ENCODE measurements at places on chromosomes 1 and 21.

GRCh38 chr1:241401156-241401555 lies 44.2 kb upstream of the RGS7 start:
- DNase-seq: no peak

GRCh38 chr1:97186381-97186780 lies 464.8 kb downstream of the PTBP2 start:
- no peak for DNase-seq

GRCh38 chr21:35197992-35198431 lies 148.9 kb upstream of the RUNX1 start:
- no peak for DNase-seq

- no peak for DNase-seq
Measured at GRCh38 chr1:231724041-231724440, 97.5 kb downstream of the DISC1 start.

- DNase-seq: no peak
Measured at GRCh38 chr1:30968220-30968971, 59.8 kb upstream of the SDC3 start.

DNA sequence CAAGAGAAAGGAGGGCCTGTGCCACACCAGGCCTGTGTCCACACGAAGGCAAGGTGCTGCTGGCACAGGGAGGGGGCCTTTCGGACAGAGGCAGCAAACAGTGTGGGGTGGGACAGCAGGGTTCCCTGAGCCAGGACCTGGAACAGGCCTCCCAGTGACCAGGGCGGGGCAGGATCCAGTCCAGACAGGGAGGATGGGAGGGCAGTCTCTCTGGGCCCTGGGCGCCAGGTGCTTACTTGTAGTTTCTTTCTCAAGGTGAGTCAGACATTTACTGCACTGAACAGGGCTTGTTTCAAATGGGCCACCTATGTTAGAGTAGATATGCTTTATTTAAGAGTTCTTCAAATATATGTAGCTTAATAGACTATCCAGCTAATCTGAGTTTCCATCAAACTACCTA lies 52.8 kb upstream of the STUM start:
- DNase-seq: no peak

DNA sequence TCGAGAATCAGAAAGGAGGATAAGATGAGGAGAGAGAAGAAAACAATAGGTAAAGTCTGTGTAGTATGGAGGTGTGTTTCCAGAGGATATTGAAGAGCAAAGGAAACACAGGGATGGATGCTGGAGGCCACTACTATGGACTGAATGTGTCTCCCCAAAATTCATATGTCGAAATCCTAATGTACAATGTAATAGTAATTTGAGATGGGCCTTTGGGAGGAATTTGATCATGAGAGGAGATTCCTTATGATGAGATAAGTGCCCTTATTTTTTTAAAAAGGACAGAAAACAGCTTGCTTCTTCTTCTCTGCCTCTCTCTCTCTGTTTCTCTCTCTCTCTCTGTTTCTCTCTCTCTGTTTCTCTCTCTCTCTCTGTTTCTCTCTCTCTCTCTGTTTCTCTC lies 602.2 kb upstream of the ADAMTS5 start:
- no peak for DNase-seq

DNA sequence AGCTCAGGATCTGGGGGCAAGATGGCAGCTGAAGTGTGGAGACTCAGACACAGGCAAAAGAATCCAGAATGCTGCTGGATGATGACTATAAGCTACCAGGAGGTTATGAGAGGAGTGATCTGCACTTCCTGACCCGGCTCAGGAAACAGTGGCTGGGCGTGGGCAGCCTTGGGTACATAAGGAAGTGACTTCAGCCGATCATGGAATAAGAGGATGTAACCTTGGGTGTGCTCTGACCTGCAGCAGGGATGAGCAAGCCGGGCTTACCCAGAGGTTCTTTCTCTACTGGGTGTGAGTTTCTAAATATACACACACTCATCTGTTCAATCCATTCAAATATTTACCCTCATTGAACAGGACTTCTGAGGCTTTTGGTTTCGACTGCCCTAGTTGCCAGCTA lies 62.7 kb downstream of the CD34 start:
- peak; percentile 55 for DNase-seq

- DNase-seq: no peak
Measured at GRCh38 chr21:32044205-32045180, 171.7 kb downstream of the HUNK start.

- DNase-seq: no peak
Measured at GRCh38 chr21:41926807-41927171, 27.0 kb downstream of the C2CD2 start.

- no peak for DNase-seq
Measured at GRCh38 chr1:205535866-205536758, 31.6 kb downstream of the CDK18 start.

GRCh38 chr1:164659621-164660411 lies 100.8 kb downstream of the PBX1 start:
- no peak for DNase-seq

- DNase-seq: no peak
Measured at GRCh38 chr1:185058110-185058509, 12.8 kb downstream of the RNF2 start.

DNA sequence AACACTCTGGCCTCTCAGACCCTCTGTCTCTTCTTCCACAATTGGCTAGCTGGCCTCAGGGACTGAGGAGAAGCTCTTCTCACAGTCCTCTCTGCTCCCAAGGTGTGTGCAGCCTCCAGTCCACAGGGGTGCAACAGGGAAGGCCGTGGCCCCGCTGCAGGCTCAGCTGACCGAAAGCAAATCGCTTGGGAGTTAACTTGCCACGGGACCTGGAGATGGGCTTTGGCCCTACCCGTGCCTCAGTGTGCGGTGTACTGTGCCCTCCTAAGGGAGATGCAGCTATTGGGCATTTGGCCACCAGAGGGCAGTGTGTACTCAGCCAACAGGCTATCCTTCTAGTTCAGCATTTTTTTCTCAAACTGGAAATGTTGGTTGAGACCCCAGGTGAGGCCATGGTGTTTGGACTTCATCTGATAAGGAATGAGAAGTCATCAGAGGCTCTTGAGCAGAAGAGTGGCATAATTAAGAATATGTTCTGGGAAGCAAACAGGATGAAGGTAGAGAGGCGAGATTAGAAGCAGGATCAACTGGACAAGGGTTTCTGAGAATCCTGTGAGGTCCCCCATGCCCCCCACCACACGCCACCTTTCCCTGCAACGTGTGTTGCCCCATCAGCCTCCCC lies 42.5 kb upstream of the TMEM125 start:
- peak; percentile 83 for DNase-seq

- DNase-seq: no peak
Measured at GRCh38 chr1:246503341-246503740, 3.7 kb downstream of the SMYD3 start.

GRCh38 chr1:160884579-160884978 lies 401 bp downstream of the ITLN1 start:
- no peak for DNase-seq

DNA sequence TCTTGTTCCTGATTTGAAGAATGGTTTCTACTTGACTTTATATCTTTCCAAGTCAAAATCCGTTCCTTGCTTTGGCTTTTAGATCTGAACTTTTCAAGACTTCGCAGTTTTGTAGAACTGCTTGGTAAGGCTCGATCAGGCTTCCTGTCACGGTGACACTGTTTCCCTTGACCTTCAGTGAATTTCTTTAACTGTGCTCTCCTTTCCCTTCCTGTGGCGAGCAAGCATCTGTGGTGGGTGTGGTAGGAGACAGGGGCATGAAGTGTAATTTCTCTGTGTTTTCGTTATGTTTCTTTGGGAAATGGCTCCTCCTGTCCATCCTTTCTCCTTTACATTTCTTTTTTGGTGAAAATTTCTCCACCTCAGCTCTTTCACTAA lies 10.4 kb downstream of the STYXL2 start:
- no peak for DNase-seq

GRCh38 chr1:27274204-27274603 lies 39.8 kb downstream of the WDTC1 start:
- DNase-seq: no peak

DNA sequence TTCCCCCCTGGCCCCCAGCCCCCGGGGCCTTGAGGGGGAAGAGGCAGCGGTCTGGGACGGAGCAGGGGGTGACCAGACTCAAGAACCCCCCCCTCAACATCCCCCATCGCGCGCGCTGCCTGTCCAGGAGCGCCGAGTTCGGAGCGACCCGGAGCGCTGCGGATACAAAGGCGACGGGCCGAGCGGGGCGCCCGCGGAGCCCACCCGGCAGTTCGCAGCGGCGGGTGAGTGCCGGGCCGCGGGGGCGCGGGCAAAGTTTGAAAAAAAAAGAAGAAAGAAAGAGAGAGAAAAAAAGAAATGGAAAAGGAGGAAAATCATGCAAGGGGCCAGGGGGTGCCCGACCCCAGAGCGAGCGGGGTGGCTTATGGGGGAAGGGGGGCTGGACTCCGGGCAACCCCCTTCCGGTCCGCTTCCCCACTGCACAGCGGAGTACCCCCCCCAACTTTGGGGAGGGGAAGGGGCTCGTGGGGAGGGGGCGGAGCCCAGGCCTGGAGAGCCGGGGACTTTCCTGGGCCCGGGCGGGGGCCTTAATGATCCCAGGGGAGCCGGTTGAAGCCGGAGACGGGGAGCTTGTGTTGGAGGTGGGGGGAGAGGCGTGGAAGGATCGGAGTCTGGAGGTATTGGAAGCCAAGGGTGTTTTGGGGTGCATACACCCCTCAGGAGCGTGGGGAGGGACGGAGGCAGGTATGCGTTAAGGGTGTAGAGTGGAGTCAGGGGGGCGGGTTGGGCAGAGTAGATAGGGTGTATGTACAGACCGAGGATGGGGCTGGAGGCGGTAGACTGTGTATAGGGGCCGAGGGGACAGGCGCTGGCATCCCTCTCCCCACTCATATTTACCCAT lies 502 bp downstream of the VANGL2 start:
- no peak for DNase-seq

DNA sequence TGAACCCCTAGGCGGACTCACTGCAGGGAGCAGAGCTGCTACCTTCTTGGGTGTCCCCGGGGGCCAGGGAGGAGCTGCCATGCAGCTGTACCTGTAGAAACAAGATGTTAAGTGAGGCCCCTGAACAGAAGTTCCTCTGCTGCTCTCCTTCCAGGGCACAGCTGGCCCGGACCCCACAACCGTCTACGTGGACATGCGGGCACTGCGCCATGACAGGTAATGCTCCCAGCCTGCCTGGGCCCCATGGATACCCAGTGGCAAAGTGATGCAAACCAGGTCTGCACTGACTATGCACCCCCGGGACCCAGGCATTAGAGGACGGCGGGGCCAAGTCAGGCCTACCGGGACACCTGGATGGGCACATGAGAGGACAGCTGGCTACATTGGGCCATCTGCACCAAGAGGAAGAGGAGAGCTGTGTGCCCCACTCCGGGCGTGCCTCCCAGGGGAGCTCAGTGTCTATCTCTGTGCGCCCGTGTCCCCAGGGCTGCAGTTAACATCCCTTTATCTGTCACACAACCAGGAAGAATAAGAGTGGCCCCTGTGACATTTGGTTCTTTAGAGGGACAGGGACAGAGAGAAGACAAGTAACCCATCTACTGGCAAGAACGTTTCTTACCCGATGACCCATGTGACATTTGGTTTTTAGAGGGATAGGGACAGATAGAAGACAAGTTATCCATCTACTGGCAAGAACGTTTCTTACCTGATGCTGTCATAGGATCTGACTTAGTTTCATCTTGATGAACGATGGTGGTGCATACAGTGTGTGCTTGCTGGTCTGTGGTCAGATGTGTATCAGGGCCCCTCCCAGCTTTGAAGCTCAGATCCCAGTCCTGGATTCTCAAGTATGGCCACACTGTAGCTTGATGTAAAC lies 44.1 kb downstream of the S100B start:
- peak; percentile 17 for DNase-seq

GRCh38 chr1:12167493-12168429 lies 970 bp downstream of the TNFRSF1B start:
- no peak for DNase-seq
